ENCODE measurements at places on chromosomes 11 and 22.
A peak's percentile ranks its signal among the peaks of the same experiment; 100 is the strongest.

DNA sequence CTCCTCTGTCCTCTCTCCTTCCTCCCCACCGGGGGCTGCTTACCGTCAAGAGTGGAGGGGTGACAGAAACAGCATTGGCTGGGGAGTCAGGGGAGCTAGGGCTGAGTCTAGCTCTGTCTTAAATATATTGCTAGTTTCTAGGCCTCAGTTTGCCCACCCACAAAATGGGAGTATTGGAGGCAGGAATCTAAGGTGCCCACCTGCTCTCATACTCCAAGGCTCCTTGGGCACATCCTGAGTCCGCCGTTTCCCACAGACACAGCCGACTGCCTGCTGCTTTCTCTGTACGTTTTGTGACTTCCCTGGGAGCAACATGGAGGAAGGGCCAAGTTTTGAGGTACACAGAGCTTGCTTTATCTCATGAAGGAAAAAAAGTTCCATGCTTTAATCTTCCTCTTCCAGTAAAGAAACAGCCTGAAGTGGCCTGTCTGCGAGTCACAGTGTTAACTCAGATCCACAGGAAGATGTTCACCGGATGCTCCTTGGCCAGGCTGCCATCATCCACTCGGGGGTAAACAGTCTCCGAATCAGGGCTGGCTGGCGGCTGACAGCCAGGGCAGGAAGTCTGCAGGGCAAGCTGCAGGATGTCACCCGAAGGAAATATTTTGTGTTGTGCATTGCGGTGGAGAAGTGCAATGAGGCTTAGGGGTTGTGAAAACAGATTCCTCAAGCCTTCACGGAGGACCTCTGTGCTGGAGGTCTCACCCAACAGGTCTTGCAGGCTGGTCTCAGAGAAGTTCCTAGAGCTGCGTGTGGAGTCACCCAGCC lies 11.0 kb upstream of the CERK start:
- DNase-seq, result no peak

DNA sequence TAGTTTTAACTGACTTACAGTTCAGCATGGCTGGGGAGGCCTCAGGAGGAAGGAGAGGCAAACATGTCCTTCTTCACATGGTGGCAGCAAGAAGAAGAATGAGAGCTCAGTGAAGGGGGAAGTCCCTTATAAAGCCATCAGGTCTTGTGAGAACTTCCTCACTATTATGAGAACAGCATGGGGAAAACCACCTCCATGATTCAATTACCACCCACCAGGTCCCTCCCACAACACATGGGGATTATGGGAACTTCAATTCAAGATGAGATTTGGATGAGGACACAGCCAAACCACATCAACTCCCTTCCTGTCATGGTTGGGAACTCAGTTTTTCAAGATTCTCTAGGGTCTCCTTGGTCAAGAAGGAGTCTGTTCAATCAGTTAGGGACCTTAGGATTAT lies 432.9 kb upstream of the CNTN5 start:
- DNase-seq, result no peak

DNA sequence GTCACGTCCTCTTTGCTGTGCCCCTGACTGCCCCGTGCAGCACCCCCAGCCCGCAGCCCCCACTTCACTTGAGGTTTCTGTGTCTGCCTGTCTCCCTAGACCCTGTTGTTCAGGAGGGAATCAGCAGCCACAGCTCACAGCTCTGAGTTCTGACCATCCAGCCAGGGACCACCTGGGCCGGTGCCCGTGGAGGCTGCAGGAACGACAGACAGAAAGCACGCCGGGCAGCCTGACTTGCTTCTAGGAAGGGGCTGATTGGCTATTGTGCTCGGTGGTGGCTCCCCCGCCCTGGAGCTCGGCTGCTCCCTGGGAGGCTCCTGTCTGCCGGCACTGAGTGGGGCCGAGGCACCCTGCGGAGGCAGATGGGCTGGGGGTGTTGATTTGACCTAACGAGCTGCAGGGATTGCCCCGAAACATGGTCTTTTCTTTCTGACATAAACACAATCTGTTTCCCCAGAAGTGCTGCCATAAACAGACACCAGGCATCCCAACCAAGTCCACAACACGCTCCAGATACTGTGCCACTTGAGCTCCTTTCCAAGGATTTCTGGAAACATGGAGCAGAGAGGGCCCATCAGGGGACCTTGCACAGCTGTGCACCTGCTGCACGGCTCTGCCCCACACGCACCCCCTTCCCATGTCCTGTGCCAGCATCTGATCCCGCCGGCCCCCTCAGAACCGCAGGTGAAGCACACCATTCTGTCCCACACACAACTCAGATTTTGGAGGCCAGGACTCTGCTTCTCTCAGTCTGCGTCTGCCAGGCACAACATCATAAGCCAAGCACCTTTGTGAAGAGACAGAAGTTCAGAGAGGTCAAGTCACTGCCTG lies 855.9 kb downstream of the TBC1D22A start:
- peak; percentile 61 for DNase-seq

DNA sequence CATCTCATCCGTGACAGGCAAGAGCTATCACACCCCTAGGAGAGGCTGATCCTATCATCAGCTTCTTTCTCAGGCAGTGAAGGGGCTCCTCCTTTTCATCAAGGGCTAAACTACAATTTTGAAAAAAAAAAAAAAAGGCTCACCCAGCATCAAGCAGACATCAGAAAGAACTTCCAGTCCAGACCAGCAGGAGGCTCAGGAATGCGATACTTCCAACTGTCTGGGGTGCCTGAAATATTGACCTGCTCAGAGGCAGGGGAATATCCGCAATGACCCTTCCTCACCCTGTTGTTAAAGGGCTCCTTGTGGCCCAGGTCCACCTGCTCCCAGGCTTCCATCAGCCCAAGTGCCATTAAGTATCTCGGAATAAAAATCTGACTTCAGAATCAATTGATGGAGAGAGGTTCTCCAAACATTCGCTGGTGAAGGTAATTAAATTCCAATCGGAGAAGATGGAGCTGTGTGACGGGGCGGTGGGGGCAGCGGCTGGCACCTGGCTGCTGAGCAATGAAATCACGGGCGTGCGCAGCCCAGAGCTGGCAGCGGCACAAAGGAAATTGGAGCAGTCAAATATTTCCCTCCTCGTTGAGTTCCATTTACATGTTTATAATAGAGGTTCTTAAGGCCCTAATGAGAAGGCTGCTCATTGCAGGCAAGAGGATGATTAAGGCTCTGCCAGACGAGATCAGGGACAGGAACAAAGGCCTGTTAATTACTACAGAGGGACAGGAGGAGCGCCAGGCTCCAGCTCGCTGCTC lies 69.0 kb upstream of the THY1 start:
- DNase-seq, result peak; percentile 79

- DNase-seq, result no peak
Measured at GRCh38 chr22:48245196-48245485, 1482.7 kb downstream of the TBC1D22A start.

- DNase-seq, result peak; percentile 46
Measured at GRCh38 chr11:57463671-57464538, 3.6 kb downstream of the RTN4RL2 start.

GRCh38 chr11:94151903-94152677 lies 23.4 kb downstream of the PANX1 start:
- peak; percentile 74 for DNase-seq

All from endodermal cell (in vitro differentiated cells).